Effector memory CD4-positive, alpha-beta T cell (primary cell): ENCODE measurements at places on chromosomes 1 and 21.

DNA sequence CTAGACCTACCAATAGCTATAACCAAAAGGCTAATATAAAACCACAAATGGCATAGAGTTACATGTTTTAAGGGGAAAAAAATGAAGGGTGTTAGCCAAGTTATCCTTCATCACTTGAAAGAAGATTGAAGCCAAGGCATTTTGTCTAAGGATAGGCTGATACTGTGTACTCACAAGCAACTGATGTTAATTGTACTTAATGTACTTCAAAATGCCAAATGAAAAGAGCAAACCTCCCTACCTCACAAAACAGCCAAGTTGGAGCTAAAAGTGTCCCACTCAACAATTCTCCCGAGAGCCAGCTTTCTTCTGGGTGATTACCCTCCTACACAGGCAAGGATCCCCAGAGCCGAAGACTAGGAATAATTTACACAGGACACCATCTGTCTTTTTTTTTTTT, 4.4 kb upstream of the IGSF3 start:
- no peak for DNase-seq

GRCh38 chr1:116457946-116458604, 85.0 kb downstream of the ATP1A1 start:
- no peak for DNase-seq

- no peak for DNase-seq
Measured at GRCh38 chr21:44949161-44949778, 9.4 kb downstream of the SLX9 start.

- no peak for DNase-seq
Measured at GRCh38 chr1:30735124-30735523, 11.7 kb upstream of the MATN1 start.

DNA sequence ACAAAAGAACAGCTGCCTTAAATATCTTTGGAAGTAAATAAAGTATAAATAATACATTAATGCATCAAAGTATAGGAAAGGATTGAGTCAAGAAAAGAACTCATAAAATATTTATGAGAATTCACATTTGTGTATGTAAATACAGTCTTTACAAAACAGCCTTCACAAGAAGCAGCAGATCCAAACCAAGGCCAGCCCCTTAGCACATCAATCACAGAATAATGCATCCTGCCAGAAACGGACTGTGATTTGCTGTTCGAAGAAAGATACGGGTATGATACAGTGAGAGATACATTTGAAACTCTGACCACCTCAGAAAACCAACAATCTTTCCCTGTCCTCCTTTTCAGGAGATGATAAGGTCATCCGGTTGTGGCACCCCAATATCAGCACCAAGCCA, 70.9 kb downstream of the WDR64 start:
- DNase-seq: no peak

GRCh38 chr1:164479242-164479641, 79.7 kb upstream of the PBX1 start:
- no peak for DNase-seq

GRCh38 chr1:56077206-56077605, 502.2 kb downstream of the PLPP3 start:
- no peak for DNase-seq

DNA sequence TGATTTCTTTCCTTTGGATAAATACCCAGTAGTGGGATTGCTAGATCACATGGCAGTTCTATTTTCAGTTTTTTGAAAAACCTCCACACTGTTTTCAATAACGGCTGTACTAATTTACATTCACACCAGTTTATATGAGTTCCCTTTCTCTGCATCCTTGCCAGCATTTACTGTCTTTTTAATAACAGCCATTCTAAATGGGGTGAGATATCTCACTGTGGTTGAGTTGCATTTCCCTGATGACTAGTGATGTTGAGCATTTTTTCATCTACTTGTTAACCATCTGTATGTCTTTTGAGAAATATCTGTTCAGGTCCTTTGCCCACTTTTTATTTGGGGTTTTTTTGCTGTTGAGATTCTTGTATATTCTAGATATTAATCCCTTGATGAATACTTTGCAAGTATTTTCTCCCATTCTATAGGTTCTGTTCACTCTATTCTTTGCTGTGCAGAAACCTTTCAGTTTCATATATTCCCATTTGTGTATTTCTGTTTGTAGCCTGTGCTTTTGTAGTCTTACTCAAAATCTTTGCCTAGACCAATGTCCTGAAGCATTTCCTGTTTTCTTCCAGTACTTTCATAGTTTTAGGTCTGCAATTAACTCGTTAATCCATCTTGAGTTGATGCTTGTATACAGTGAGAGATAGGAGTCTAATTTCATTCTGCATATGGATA, 7.3 kb downstream of the HENMT1 start:
- DNase-seq: no peak

GRCh38 chr1:15311880-15312279, 64.9 kb downstream of the FHAD1 start:
- DNase-seq: no peak

GRCh38 chr1:224683936-224684335, 67.8 kb downstream of the CNIH3 start:
- DNase-seq: no peak

DNA sequence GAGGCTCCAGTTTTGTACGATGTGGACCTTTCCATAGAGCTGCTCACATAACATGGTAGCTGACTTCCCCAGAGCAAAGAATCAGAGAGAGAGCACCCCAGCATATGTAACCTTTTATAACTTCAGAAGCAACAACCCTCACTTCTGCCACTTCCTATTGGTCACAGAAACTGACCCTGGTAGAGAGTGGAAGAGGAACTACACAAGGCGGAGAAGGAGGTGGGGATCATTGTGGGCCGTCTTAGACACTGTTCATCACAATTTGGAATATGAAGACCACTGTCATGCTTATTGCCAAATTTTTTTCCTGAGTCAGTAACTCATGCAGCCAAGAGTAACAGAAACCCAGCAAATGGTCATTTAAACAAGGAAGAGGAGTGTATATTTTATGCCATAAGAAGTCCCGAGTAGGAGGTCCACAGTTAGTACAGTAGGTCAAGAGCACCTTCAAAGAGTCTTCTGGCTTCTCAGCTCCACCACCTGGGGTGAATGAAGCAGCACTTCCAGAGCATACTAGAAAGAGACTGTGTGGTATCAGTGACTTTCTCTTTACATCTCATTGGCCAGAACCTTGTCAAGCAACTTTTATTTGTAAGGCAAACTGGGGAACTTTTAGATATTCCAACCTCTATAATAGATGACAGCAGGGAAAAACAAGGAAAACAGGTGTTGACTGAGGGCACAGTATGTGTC, 71.8 kb downstream of the ODF2L start:
- DNase-seq: no peak

- no peak for DNase-seq
Measured at GRCh38 chr1:58654322-58654721, 45.5 kb downstream of the MYSM1 start.

DNA sequence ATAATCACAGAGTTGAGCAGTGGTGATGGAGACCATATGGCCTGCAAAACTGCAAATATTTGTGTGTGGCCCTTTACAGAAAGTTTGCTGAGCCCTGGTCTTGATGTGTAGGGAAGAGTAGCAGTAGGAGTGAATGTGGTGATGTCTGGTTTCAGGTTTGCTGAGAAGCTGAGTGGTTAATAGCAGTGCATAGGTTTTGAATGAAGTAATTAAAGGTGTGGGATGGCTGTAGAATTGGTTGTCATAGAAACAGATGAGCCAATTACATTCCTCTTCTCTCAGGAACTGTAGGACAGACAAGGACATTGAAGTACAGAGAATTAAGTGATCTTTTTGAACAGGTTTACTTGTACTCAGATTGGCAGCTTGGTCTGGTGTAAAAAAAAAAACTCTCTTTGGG, 37.4 kb downstream of the PRDM2 start:
- DNase-seq: no peak

DNA sequence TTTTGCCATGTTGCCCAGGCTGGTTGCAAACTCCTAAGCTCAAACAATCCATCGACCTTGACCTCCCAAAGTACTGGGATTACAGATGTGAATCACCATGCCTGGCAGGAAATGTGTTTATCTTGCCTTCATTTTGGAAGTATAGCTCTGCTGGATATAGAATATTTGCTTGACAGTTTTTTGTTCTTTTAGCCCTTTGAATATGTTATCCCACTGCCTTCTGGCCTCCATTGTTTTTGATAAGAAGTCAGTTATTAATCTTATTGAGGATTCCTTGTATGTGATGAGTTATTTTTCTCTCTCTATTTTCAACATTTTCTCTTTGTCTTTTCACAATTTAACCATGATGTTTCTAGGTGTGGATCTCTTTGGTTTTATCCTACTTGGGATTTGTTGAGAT, 112.9 kb upstream of the RAB3GAP2 start:
- no peak for DNase-seq

- DNase-seq: no peak
Measured at GRCh38 chr1:91779548-91780021, 106.4 kb downstream of the TGFBR3 start.

- DNase-seq: no peak
Measured at GRCh38 chr1:162987866-162988265, 81.3 kb upstream of the RGS4 start.

DNA sequence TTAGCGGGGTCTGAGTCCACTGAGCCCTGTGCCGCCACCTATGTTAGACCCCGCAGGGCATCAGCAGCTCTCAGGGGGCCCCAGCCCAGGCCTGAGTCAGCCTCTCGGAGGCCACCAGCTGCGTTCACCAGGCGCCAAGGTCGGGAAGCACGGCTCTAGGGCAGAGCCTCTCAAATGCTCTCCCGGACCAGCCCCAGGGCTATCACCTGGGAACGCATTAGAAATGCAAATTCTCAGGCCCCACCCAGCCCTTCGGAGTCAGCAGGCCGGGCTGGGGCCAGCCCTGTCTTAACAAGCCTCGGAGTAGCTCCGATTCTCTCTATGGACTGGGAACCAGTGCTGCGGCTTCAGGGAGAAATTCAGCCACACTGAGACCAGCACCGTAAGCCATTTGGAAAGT, 37.2 kb upstream of the TSPEAR start:
- no peak for DNase-seq

GRCh38 chr1:243264717-243265116, 8.9 kb downstream of the SDCCAG8 start:
- no peak for DNase-seq

DNA sequence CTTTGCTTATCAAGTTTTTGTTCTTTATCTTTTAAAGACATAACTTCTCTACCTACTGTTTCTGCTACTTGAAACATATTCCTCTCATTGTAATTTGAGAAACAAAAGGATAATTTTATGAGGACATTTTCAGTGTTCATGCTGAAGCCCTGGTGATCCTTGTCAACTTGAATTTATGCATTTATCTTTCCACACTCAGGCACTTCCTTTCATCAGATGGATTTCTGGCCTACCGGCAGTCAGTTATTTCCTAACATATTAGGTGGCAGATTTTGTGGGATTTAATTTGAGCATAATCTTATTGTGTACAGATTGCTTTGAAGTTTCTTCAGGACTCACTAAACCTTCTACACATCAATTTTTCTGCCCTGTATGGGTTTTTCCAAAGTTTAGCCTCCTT, 75.0 kb downstream of the RGL1 start:
- DNase-seq: no peak

DNA sequence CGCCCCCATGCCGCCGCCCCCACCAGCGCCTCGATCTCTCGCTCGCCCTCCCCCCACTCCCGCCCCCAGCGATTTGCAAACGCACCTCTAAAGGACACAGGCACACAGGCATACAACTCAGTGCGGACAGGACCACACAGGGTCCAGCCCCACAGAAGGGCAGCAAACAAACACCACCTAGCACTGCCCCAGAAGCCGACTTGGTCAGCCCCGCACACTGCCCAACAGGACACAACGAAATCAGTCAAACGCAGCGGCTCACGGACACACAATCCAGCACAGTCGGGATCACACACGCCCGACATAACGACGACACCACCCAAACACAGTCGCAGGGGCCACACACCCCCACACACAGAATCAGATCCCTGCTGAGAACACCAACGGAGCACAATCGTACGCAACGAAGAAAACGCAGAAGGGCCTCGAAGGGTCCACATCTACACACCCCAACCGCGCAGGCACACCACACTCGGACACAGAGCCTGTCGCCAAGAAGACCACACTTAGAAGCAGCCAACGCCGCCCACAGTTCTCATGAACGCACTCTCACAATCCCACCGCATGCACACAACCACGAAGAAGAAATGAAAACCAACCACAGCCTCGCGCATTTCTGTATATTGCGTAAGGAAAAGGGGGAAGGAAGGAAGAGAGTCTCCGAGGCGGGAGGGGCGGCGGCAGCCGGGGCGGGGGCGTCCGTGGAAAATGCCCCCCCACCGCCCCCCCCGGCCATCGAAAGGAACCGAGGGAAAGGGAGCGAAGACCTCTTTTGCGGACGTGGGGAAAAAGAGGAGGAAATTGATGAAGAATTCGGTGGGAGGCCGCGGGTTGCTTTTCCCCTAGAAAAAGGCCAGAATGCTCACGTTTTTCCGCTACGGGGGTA, 481 bp downstream of the TAL1 start:
- DNase-seq: no peak

- no peak for DNase-seq
Measured at GRCh38 chr1:175269151-175269550, 76.6 kb upstream of the KIAA0040 start.

- DNase-seq: no peak
Measured at GRCh38 chr1:7719468-7720094, 51.5 kb upstream of the VAMP3 start.

GRCh38 chr1:7552402-7552801, 218.7 kb upstream of the VAMP3 start:
- no peak for DNase-seq

DNA sequence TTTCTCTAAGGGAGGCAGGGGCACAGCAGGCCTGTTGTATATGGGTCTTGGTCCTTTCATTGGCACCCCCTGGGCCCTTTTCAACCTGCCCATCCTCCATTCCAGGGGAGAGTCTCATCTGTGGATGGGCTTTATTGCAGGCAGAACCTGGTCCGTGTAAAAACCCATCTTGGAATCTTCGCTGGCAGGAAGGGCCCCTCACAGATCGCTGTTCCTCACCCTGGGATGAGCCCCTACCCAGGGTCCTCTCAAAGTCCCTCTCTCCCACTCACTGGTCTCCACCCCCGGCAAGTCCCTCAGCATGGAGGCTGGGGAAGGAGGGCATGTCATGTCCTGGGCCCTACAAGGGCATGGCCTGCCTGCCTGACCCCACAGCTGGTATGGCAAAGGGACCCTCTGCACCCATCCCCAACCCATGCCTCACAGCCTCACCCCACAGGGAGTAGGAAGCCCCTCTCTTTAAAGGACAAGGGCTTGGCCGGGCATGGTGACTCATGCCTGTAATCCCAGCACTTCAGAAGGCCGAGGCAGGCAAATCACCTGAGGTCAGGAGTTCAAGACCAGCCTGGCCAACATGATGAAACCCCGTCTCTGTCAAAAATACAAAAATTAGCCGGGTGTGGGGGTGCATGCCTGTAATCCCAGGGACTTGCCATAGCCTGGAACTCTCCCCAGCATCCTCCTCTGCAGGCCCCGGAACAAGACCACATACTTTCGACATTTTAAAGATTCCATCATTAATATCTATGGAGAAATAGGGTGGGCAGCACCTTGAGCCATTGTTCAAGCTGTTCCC, 13.2 kb upstream of the CDA start:
- DNase-seq: no peak

GRCh38 chr1:33049371-33049770, 12.7 kb upstream of the AK2 start:
- DNase-seq: no peak

GRCh38 chr1:36752891-36753361, 270.2 kb upstream of the CSF3R start:
- DNase-seq: no peak

- no peak for DNase-seq
Measured at GRCh38 chr1:70672442-70672888, 261.4 kb downstream of the CTH start.

GRCh38 chr1:41702771-41703170, 216.0 kb downstream of the HIVEP3 start:
- no peak for DNase-seq
